ENCODE measurements at places on chromosomes 3 and 15. TPM values are rescaled to one million over a fixed set of nuclear protein-coding genes. Genes with fewer than 3 reads are reported as not detected.

PCOLCE2 gene
- 46.4 TPM for total RNA-seq

- H3K36me3 ChIP-seq = no peaks in the 10 kb centered on the region
- H3K4me3 ChIP-seq = no peak overlapping the region
- H3K27ac ChIP-seq = no peak overlapping the region
- DNase-seq = no peak
- no peaks in the 10 kb centered on the region for H3K27me3 ChIP-seq
Measured at GRCh38 chr15:96732704-96733103, 402.2 kb downstream of the NR2F2 start.

DNA sequence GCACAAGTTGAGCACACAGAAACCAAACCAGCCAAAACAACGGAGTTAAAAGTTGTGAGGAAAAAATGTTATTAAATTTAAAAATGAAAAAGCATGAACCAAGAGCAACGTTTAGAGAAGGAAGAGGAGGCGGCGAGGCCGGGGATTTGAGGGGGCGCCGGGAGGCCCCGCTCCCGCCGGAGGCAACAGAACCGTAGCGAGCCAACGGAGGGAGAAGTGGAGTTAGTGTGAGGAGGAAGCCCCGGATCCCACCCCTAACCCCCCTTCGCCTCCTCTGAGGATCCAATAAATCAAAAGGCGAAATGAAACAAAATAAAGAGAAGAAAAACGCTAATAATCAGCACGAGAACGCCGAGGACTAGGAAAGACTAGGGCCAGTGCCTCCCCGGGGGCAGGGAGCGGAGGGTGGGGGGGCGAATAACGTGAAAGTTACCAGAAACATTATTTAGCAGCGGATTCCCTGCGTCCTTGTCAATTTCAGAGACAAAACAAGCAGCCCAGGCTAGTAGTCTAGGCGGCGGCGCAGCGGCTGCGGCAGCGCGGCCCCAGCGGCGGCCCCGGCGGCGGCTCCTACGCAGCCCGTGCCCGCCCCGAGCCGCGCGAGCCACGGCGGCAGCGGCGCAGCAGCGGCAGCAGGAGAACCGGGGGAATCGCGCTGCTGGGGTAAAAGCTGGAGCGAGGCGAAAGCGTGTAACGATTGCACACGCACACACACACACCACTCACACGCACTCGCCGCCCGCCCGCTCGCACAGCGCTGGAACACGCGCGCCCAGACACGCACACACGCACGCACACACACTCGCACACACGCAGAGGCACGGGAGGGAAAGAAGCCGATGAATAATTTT is 1.7 kb downstream of the MEIS2 start:
- no peaks in the 10 kb centered on the region for H3K27me3 ChIP-seq
- H3K4me3 ChIP-seq = peak overlapping the region; percentile 95
- peaks cover 2% of the 10 kb centered on the region for H3K36me3 ChIP-seq
- peak; percentile 81 for DNase-seq
- H3K27ac ChIP-seq = peak overlapping the region; percentile 92

GRCh38 chr3:81660036-81660435 is 101.4 kb downstream of the GBE1 start:
- peaks cover 5% of the 10 kb centered on the region for H3K36me3 ChIP-seq
- H3K27ac ChIP-seq = no peak overlapping the region
- no peak overlapping the region for H3K4me3 ChIP-seq
- DNase-seq = no peak

DNA sequence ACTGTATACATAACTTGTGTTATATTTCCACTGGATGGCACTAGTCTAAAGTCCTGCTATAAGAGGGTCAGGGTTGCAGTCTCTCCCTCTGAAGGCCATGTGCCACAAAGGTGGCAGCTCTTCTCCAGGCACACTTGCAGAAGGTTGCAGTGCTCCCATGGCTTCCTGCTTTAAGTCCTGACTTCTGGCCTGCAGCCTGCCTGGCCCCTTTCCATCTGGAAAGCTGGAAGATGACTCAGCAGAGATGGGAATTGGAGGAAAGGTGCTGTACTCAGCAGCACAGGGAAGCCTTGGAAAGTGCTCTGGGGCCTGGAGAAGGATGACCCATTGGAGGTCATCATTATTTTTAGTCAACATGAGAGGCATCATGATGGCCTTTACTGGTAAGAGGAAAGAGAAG is 40.9 kb upstream of the MRPL3 start:
- peak overlapping the region; percentile 41 for H3K27ac ChIP-seq
- H3K27me3 ChIP-seq = no peaks in the 10 kb centered on the region
- DNase-seq = peak; percentile 88
- H3K36me3 ChIP-seq = no peaks in the 10 kb centered on the region
- no peak overlapping the region for H3K4me3 ChIP-seq

DNA sequence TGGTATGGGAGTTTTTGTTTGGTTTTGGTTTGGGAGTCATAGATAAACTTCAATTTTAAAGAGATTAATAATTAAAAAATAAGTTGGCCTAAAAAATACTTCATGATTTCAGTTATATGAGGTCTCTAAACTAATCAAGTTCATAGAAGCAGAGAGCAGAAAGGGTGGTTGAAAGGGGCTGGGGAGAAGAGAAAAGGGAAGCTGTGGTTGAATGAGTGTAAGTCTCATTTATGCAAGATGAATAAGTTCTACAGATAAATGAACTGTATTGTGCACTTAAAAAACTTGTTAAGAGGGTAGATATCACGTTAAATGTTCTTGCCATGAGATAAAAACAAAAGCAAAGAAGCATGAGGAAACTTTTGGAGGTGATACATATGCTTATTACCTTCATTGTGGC is 188.7 kb downstream of the NSUN3 start:
- no peak overlapping the region for H3K27ac ChIP-seq
- DNase-seq = no peak
- H3K4me1 ChIP-seq = no peaks in the 10 kb centered on the region
- no peak overlapping the region for H3K4me3 ChIP-seq
- H3K36me3 ChIP-seq = no peaks in the 10 kb centered on the region

All from GM23248 (cell line).